Activated CD8-positive, alpha-beta T cell treated with anti-CD3 and anti-CD28 coated beads, Interleukin-2, amount 10 ng/mL, durations not matched to agents 7 days and 5 days (primary cell): ENCODE measurements at places on chromosomes 2 and 18.

GRCh38 chr18:3605486-3605952 is 155.5 kb downstream of the TGIF1 start:
- DNase-seq = no peak

- no peak for DNase-seq
These were observed 27.5 kb upstream of the MCFD2 start for GRCh38 chr2:46942891-46943626.

DNA sequence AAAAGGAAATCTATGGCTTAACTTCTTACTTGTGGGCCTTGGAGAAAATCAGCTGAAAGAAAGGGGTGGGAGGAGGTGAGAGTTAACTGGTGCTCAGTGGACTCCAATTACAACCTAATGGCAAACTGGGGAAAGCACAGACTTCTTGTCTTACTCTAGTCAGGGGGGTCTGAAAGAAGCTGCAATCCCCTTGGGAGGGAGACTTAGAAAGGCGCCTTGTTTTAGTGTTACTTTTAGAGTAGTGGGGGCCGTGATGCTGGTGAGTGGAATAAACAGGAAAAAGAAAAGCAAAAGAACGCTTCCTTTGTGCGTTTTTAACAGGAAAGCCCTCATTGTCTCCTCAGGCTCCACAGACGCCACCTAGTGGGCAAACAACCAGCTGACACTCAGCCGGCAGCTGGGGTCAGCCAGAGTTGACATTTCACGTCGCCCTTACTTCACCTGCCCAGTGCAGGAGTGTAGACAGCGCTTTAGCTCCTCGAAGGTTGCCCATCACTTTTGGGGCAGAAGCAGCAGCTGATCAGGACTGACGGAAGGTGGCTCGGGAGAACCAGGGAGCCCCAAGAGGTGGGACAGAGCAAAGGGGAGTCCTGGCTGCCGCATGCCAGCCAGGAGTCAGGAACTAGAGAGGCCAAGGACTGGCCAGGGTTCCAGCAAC is 55.9 kb upstream of the GORASP2 start:
- peak; percentile 87 for DNase-seq

- DNase-seq = no peak
These were observed 1068.8 kb downstream of the LRP1B start for GRCh38 chr2:141062031-141062430.

DNA sequence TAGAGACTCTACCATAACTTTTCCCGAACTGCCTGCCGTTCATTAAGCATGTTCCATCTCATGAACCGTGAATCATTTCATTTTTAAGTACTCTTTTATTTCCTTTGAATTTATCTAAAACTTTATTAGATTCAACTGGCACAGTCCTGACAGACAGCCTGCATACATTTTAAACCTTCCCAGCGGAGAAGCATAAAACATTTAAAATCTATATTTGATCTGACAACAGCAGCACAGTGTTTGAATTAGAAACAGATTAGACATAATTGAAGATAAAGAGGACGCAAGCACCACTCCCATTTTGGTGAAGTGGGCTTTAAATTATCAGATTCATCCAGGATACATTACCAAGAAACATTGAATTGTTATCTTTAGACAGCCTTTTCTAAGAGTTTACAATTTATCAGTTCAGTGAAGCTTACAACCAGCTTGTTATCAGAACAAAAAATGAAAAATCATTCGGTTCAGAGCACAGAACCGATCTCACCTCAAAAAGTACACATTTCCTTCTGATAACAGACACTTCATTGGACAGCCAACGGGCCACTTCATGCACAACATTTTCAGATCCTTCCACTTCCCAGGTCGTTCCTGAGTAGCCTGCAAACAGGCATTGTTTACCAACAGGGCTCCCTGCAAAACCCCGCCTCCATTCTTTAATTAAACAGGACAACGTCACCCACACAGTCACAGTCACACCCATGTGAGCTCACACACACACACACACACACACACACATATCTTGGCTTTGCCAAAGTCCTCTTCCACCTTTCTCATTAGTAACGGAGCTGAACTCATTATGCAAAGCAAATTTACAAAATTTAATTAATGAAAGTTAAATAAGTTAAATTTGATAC is 171.2 kb downstream of the SP3 start:
- no peak for DNase-seq

DNA sequence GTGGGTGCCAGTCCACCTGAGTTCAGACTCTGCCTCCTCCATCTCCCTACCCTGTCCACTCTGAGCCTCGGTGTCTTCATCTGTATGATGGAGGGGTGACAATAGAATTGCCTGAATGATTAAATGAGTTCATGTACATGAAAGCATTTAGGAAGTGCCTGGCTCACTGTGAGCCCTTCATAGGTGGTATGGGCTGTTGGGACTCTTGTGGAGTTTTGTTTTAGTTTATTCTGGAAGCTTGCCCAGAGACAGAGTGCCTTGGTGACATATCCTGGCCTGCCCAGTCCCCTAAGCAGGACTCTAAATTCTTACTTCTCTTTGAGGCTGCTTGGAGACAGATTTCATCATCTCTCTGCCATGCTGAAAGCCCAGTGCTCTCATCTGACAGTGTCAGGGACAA is 24.5 kb upstream of the GIGYF2 start:
- DNase-seq = no peak
